ENCODE measurements at places on chromosomes 4 and X.

- no peak for DNase-seq
Measured at GRCh38 chrX:153646620-153647373, at the start of gene DUSP9. Gene DUSP9 (plus strand): TSS chrX:153647203. CDS start chrX:153647954, 751 bp downstream.

- DNase-seq = no peak
Measured at GRCh38 chr4:166301266-166301665, 428.2 kb downstream of the TLL1 start.

GRCh38 chrX:64885850-64886249 lies 90.4 kb downstream of the ZC4H2 start:
- no peak for DNase-seq

- no peak for DNase-seq
Measured at GRCh38 chr4:1365271-1366178, 18.5 kb downstream of the UVSSA start.

- no peak for DNase-seq
Measured at GRCh38 chr4:135508006-135508714, 1306.6 kb upstream of the PABPC4L start.

DNA sequence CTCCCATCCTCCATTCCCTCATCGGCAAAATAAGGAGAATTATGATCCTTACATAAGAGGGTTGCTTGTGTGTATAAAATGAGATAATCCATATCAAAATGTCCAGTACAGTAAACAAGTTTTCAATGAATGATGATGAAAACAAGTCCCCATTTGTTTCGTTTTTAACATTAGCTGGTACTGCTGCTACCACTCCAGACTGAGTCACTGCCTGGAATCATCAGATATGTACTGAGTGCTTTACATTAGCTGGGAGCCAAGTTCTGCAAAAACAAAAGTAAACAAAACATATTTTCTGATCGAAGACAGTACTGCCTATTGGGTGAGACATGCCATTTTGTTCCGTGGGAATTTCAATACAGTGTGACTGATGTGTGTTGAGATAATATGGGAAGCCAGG lies 123.2 kb upstream of the IGFBP7 start:
- DNase-seq = no peak

- DNase-seq = peak; percentile 50
Measured at GRCh38 chrX:154097003-154097588, 421 bp downstream of the MECP2 start.

DNA sequence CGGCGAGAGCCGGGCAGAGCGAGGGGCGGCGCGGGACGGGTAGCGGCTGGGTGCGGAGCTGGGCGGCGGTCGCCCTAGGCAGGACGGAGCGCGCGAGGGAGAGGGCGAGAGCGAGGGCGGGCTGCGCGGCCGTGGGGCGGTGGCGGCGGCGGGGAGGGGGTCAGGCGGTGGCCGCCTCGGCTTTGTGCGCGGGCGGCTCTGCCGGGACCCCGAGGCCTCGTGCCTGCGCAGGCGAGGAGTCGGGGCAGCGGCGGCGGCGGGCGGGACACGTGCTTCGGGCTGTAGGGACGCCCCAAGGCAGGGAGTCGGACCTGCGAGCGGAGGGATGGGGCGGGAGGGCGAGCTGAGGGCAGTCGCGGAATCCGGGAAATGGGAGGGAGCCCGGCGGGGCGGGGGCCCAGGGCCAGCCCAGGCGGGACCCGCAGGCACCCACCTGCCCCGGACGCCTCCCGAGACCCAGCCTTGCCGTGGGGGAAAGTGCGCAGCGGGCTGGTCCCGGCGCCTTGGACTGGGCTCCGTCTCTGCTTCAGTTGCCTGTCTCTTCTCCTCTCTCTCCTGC lies 465 bp downstream of the BMPR1B start:
- DNase-seq = no peak

DNA sequence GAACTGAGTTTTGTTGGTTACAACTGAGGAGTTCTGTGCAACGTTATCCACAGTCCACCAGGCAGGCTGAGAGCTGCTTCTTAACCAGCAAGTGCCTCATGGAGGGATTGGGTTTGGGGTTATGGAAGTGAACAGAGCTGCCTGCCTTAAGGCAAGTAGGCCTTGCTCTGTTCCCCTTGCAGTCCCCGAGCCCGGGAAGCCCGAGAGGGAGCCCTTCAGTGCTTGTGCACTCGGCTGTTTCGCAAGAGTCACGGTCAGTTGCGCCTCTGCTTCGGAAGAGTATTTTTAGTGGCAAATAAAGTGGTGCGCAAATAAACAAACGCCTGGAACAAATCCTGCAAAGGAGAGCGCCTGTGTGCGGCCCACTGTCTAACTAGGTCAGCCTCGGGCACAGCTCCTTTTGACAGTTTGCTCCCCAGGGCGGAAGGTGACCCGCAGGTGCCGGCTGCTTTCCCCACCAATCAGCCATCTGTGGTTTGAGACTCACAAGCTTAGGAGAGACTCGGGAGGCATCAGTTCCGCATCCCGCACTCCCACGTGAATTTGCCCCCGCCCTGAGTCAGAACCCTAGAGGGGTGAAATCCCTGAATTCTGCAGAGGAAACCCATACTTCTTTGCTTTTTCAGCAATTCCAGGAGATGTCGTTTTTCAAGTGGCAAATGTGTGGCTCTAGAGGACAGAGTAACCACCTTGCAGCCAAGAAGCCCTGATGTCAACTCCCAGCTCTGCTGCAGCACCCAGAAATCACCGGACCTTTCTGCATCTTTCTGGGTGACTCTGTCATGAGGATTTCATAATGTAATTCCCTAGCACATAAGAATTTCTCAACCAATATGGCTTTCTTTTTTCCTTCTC lies 56.8 kb downstream of the LGI2 start:
- DNase-seq = no peak

DNA sequence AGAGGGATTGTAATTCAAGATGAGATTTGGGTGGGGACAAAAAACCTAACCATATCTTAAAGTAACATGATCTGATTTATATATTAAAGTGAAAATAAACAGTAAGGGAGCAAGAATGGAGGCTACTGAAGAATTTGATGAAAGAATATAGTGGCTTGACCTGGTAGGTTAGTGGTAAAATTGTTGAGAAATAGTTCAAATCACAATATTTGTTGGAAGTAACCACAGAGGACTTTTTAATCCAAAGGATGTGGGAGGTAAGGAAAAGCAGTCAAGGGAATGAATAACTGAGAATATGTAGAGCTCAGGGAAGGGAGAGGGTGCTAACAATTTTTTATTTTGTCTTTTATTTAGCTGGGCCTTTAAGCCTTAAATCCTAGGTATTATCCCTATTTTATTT lies 139.8 kb upstream of the HS3ST1 start:
- DNase-seq = no peak

- no peak for DNase-seq
Measured at GRCh38 chr4:53695540-53696463, 104.5 kb upstream of the LNX1 start.

GRCh38 chrX:31269914-31270313 lies 198.1 kb upstream of the FTHL17 start:
- no peak for DNase-seq

DNA sequence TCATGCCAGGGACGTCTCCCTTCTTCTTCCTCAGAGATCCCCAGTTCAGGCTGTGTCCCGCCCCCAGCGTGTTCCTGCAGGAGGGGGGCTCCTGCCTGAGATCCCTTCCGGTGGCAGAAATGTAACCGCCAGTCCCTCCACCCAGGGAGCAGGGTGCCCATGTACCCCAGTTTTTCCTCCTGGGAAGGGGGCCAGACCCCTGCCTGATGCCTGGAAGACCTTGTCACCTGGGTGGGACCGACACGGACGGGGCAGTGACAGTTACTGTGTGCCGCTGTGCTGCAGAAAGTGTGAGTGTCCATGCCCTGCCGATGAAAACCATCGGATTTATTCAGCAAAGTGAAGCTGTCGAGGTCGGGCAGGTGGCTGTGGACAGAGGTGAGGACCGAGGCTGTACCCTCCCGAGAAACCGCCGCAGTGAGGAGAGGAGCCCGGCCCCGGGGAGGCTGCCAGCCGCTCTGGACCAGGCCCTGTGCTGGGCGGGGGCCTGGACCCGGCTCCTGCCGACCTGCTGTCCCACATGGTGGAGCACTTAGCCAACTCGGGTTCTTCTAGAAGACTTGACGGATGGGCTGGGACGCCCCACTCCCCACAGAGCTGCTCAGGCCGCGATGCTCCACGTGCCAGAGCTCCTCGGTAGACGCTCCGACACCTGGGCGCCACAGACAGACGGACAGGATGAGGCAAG lies 36.7 kb upstream of the HMX1 start:
- no peak for DNase-seq

DNA sequence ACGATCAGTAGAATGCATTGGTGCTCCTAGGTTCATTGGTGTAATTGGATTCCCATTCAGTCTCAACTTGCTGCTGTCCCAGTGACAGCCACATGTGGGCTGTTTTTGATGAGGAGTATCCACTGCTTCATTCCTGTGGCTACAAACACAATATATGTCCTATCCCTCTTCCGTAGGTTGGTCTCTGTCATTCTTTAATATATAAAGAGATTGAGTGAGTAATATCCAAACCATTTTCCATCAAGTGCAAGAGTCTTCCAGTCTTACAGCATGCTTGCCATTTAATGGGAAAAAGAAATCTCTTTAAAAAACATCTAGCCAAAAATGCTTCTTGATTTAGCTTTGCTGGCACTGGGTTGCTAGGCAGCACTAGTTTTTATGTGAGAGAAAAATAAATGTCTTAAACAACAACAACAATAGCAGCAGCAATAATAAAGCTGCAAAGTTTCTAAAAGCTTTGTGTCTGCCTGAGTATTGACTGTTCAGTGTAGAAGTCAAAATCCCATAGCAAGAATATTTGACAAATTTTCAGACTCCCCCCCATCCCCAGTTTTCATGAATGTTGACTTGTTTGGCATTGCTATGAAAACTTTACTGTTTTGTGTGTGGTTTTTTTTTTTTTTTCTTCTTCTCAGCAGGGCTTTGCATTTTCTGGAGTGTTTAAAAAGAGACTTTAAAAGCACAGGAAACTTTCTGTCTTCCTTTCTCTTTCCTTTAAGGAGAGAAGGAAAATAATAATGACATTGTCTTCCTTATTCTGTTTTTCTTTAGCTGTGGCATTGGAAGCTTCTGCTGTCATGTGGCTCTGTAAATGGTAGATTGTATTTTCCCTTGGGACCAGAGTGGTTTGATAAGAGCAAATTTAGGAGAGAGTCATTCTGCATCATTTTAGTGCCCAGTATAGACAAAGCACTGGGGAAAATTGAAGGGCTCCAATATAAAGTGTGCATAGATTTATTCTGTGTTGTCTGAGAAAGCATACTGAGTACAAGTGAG lies 244.3 kb downstream of the ARHGAP10 start:
- DNase-seq = no peak

GRCh38 chr4:164606478-164606877 lies 147.5 kb upstream of the SMIM31 start:
- DNase-seq = no peak

- DNase-seq = no peak
Measured at GRCh38 chrX:103442536-103442901, 66.2 kb downstream of the BEX3 start.

DNA sequence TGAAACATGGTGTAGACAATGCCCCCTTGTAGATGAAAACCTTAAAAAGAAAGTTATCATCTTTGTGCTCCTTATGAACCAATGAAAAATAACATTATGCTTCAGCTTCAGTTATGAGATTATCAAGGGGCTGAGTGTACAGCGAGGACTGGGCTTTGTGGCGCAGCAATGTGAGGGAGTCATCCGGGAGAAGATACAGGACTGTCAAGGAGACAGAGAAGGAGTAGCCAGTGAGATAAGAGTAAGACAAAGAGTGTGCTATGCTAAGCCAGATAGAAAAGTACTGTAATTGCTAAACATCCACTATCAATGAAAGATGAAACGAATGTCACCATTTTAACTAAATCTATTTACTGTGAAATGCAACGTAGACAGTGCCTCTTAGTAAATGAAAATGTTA lies 3.6 kb upstream of the KLHL15 start:
- no peak for DNase-seq

DNA sequence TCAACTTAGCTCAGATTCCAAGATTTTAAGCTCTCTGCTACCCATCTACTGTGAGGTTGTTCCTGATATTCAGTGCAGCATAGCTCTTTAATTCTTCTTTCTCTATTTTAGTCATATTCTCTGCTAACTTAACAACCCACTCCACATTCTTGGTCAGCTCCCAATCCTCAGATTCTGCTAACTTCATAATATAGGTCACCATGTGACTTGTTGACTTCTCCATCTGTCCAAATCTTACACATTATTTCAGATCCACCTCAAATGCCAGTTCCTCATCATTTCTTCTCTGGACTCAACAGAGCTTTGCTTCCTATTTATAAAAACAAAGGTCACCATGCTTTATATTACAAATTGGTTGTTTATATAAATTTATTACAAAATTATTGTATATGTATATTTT lies 29.3 kb upstream of the RXFP1 start:
- DNase-seq = no peak

DNA sequence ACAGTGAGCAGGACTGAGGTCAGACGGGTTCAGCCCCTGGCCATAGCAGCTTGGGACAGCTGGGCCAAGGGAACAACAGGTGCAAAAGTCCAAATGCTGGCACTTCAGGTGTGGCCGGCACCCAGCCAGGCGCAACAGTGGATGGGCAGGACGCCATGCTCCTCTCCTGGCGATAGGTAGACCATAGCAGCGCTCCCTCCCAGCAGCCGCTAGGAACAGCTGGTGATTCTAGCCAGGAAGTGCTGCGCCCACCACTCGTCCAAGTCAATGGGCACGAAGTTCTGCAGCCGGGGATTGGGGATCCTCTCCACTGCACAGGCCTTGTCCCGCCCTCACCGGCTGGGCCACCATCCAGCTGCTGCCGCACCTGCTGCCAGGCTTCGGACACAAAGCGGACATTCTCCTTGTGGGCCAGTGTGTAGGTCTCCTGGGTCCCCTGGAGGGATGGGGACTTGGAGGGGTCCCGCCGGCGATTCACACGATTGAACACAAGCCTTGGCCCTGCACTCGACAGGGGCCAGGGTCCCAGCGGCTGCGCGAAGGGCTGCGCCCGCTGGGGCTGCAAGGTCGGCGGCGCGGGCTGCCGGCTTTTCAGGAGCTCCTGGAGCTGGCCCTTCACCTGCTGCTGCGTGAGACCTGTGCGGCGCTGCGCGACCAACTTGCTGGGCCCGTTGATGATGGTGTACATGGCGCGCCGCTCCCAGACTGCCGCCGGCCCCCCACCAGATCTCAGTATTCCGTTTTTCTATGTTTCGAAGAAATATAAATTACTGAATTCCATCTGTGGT lies 227.5 kb upstream of the STK26 start:
- no peak for DNase-seq

DNA sequence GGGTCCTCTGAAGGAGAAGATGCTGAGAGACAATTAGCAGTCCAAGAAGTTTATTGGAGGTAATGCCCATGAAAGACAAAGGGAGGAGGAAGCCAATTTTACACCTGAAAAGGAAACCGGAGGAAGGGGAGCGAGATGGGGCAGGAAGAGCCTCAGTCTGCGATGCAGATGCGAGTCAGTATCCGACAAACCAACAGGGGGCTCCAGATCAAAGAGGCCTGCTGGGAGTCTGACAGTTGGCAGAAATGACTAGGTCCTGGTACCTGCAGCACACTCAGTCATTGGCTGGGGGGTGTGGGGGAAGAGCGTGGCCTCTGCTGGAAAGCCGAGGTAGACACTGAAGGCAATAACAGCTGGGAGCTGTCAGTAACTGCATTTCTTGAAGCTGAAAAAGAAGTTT lies 231.1 kb upstream of the CENPE start:
- no peak for DNase-seq

GRCh38 chr4:80036949-80037685 lies 35.9 kb downstream of the ANTXR2 start:
- no peak for DNase-seq

Measured in hypothalamus (tissue), 51 donors.